Aortic smooth muscle cell (primary cell): ENCODE measurements at places on chromosomes 7 and 10. TPM values are rescaled to one million over a fixed set of nuclear protein-coding genes. Genes with fewer than 3 reads are reported as not detected.

SEMA3E gene
- 0.06 and 0.13 TPM in 2 replicates for total RNA-seq

SERPINE1 gene
- 413 and 548 TPM in 2 replicates for total RNA-seq

GPR15LG gene
- total RNA-seq, result not detected in 2 replicates

ZNF804B gene
- not detected in 2 replicates for total RNA-seq

PLAU gene
- 37.4 and 45.2 TPM in 2 replicates for total RNA-seq

LRRC61 gene
- total RNA-seq, result not detected in 2 replicates

SLC18A3 gene
- total RNA-seq, result not detected in 2 replicates

PRRT4 gene
- total RNA-seq, result under 0.01 and 0.06 TPM in 2 replicates

STYXL1 gene
- total RNA-seq, result 37.4 and 44.9 TPM in 2 replicates

SORCS3 gene
- not detected in 2 replicates for total RNA-seq

ASZ1 gene
- not detected in 2 replicates for total RNA-seq

NFE2L3 gene
- 0.31 and 0.79 TPM in 2 replicates for total RNA-seq

ADGRA1 gene
- total RNA-seq, result not detected in 2 replicates

MOGAT3 gene
- total RNA-seq, result not detected in 2 replicates

LLCFC1 gene
- total RNA-seq, result not detected in 2 replicates

OR2A5 gene
- not detected in 2 replicates for total RNA-seq

JCAD gene
- 17.1 and 17.3 TPM in 2 replicates for total RNA-seq

PROSER2 gene
- total RNA-seq, result 2.0 and 2.1 TPM in 2 replicates

MEIG1 gene
- 0.25 and 1.1 TPM in 2 replicates for total RNA-seq

PLAC9 gene
- total RNA-seq, result 69.5 and 73.6 TPM in 2 replicates

TLX1 gene
- not detected in 2 replicates for total RNA-seq

CPN1 gene
- total RNA-seq, result not detected in 2 replicates

EVX1 gene
- total RNA-seq, result not detected in 2 replicates

TRIL gene
- total RNA-seq, result under 0.01 and 0.12 TPM in 2 replicates

C10orf53 gene
- not detected in 2 replicates for total RNA-seq

ATOH7 gene
- total RNA-seq, result under 0.01 TPM in 1 of 2 replicates, not detected in the other

H2BK1 gene
- total RNA-seq, result not detected in 2 replicates

ZC3HAV1L gene
- total RNA-seq, result 2.6 and 3.8 TPM in 2 replicates

PDE1C gene
- 0.56 and 0.92 TPM in 2 replicates for total RNA-seq

DEPP1 gene
- total RNA-seq, result 36.6 and 79.2 TPM in 2 replicates

UTF1 gene
- not detected in 2 replicates for total RNA-seq

ZNF680 gene
- total RNA-seq, result 9.0 and 11.0 TPM in 2 replicates

TFAM gene
- 17.7 and 18.1 TPM in 2 replicates for total RNA-seq

RBP4 gene
- 0.06 TPM in 1 of 2 replicates, not detected in the other for total RNA-seq

CHST3 gene
- total RNA-seq, result 38.1 and 46.1 TPM in 2 replicates

EBF3 gene
- 0.81 and 1.7 TPM in 2 replicates for total RNA-seq

LGI1 gene
- total RNA-seq, result 0.12 and 0.26 TPM in 2 replicates

REEP3 gene
- 76.3 and 83.6 TPM in 2 replicates for total RNA-seq

PGAM2 gene
- total RNA-seq, result 0.26 and 1.2 TPM in 2 replicates

SP8 gene
- total RNA-seq, result not detected in 2 replicates

DMBT1 gene
- under 0.01 and 0.06 TPM in 2 replicates for total RNA-seq

IFIT3 gene
- total RNA-seq, result 20.2 and 32.0 TPM in 2 replicates

EMX2 gene
- not detected in 2 replicates for total RNA-seq

SLC26A3 gene
- not detected in 2 replicates for total RNA-seq

ABCB4 gene
- 1.3 and 3.9 TPM in 2 replicates for total RNA-seq

FAM25A gene
- total RNA-seq, result not detected in 2 replicates

CLDN3 gene
- not detected in 2 replicates for total RNA-seq

MUC12 gene
- 0.13 and 0.37 TPM in 2 replicates for total RNA-seq

FAM237B gene
- not detected in 2 replicates for total RNA-seq

BTAF1 gene
- total RNA-seq, result 38.2 and 40.0 TPM in 2 replicates

COL1A2 gene
- total RNA-seq, result 2,181 and 2,693 TPM in 2 replicates

CPEB3 gene
- 0.79 and 1.2 TPM in 2 replicates for total RNA-seq
